Endothelial cell of umbilical vein (primary cell): ENCODE measurements at places on chromosomes 6 and 20. TPM values are rescaled to one million over a fixed set of nuclear protein-coding genes. Genes with fewer than 3 reads are reported as not detected.

NELFE gene
- 50.5 and 55.8 TPM in 2 replicates for polyA plus RNA-seq

PDE7B gene
- polyA plus RNA-seq: 20.6 and 21.1 TPM in 2 replicates

EYS gene
- 0.01 and 0.21 TPM in 2 replicates for polyA plus RNA-seq

- DNase-seq: no peak
Measured at GRCh38 chr20:48605364-48606171, 222.2 kb downstream of the PREX1 start.

DNA sequence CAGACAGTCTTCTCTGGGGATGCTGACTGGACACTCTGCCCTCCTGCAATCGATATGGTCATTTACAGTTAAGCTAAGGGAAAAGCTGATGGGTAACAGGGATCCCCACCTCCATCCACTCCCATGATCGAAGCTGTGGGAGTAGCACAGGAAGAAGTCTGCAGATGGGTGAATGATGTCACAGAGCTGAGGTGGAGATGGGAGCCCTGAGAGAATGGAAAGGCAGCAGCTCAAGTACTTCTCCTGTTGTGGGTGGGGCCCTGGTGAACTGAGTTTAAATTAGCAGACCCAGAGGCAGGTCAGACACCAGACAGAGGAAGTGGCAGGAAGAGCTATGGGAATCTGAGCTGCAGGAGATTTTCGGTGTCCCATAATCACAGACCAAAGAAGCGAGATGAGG, 29.0 kb downstream of the HDGFL1 start:
- DNase-seq: no peak

DNA sequence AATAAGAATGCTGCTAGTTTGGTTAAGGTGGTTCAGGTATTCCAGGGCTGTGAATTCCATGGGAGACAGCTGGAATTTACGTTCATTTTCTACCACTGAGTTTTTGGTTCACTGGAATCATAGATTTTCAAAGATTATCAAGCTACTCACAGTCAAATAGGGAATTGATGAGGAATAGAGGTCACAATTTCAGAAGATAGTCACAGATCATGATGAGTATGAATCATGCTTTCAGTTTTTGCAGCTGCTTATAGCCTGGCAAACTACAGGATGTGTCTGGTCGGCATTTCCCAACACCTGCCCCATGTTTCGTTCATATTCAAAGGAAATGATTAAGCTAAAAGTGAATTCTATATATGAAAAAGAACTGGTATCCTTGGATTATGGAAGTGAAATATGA, 58.7 kb downstream of the BCKDHB start:
- DNase-seq: peak; percentile 37

- DNase-seq: peak; percentile 90
Measured at GRCh38 chr6:90285611-90286381, 10.8 kb downstream of the BACH2 start.

DNA sequence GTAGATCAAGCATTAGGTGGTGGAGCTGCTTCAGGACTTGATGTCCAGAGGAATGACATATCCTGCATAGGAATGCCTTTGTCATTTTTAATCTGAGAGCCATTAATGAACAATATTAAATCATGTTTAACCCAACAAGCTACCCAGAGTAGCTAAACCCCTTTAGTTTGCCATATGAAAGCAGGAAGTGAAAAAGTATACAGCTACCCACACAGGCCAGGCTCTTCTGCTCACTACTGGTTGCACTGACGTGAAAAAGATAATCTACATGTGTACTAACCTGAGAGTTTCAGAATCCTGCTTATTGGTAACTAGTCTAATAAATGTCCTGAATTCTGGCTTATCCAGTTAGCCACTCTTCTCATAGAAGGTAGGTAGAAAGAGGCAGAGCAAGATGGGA, 19.9 kb downstream of the GLYATL3 start:
- no peak for DNase-seq
